Activated CD8-positive, alpha-beta memory T cell treated with anti-CD3 and anti-CD28 coated beads for 36 hours (primary cell): ENCODE measurements at places on chromosomes 12 and 14. TPM values are rescaled to one million over a fixed set of nuclear protein-coding genes. Genes with fewer than 3 reads are reported as not detected.

The KRT8 gene
- total RNA-seq = not detected

The LRRIQ1 gene
- not detected for total RNA-seq

The AQP6 gene
- total RNA-seq = not detected

The PTPRB gene
- total RNA-seq = not detected

The GLT8D2 gene
- total RNA-seq = 0.13 TPM

The SYNDIG1L gene
- not detected for total RNA-seq
